CD8-positive, alpha-beta memory T cell (primary cell): ENCODE measurements at places on chromosomes 2 and 18.

GRCh38 chr2:118437501-118437900 is 349.2 kb downstream of the INSIG2 start:
- DNase-seq = no peak

DNA sequence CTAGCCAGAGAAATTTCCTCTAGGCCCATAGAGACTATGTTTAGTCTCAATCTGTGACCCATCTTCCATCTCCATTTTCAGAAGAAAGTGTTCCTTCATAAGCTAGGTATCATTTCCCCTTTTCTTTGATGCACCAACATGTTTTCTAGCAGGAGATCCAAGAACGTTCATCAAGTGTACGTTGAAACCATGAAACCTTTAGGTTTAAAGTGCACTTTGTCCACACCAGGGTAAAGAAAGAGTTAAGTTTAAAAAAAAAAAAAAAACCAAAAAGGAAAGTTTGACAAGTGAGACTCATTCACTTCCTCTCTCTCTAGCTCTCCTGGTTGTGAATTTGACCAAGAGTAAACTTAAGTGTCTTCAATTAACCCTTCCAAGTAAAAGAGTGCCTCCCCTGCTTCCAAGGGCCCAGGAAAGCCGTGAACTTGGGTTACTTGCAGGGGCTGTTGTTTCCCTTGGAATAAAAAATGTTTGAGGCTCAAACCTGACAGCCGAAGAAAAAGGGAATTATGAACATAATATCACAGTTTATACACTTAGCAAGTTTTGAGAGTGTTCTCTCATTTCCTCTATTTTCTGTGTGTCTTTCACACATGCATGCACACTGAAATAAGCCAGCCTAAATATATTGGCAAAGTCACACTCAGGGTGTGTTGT is 56.7 kb downstream of the LBH start:
- DNase-seq = no peak

GRCh38 chr2:225670111-225670974 is 270.8 kb downstream of the NYAP2 start:
- DNase-seq = no peak

GRCh38 chr2:148742373-148742772 is 97.8 kb downstream of the EPC2 start:
- no peak for DNase-seq
